Left forelimb (tissue), 1 donor: ENCODE measurements at places on chromosomes 2 and 18.

- DNase-seq: no peak
Observed at GRCh38 chr18:76371301-76372203, 123.5 kb downstream of the ZNF516 start.

GRCh38 chr2:10073706-10074105, 6.5 kb downstream of the CYS1 start:
- DNase-seq: no peak

- peak; percentile 88 for DNase-seq
Observed at GRCh38 chr2:217835931-217836891, 166.6 kb downstream of the TNS1 start.

- DNase-seq: no peak
Observed at GRCh38 chr2:116490511-116491145, 1323.9 kb upstream of the DDX18 start.

DNA sequence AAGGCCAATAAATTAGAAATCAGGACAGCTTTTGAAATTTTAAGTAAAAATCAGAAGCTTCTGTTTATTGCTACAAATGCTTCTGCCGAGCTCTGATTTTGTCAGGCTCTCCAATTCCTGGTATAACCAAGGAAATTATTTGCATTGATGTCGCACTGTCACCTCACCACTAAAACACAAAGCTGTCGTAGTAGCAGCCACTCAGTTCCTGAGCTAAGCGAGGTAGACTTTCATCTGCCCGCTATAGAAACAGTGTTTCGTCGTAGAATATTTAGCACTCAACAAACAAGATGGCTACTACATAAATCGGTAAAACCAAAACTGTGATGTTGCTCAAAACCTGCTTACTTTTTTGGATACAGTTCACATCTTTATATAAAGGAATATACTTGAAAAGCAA, 141.3 kb upstream of the FOSL2 start:
- no peak for DNase-seq

- DNase-seq: no peak
Observed at GRCh38 chr2:86790676-86791572, at the start of gene CD8A. TSS of gene CD8A (minus strand) at chr2:86790913. CDS start at chr2:86790825, 88 bp downstream.

DNA sequence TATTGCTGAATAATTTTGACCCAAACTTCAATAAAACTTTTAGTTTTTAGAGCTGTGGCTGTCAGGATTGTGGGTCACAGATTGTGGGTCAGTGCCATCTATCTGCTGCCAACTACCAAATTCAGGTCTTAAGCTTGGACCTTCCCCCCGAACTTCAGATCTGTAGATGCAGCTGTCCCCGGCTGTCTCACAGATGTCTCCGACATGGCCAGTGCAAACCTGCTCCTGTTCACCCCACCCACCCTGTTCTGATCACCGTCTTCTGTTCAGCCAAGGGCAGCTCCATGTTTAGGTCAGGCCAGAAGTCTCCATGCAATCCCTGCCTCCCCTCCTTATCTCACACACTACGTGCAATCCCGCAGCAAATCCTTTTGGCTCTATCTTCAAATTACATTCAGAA, 175.0 kb downstream of the PRKCE start:
- no peak for DNase-seq

DNA sequence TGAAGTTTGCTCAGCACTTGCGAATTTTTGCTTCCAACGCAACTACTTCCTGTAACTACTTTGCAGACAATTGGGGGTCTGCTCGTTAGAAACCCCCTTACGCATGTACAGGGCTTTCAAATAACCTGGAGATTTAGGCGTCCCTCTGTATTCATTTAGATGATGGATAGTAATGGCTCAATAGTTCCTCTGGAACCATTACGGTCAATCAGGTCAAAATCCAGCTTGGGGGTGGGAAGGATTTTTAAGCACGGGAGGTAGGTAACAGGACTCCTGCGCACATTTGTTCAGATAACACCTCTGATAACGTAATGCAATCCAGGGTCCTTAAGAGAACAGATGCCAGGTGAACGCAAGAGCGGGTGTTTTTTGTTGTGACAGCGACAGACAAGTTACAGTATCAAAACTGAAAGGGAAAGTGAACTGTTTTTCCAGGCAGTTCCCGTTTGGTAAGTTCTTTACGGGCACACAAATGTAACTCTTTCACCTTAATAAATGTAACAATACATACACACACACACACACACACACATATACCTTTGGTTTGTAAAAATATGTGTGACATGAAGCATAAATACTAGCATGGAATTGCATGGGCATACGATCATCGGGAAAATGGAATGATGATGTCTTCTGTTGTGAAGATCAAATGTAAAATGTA, 3.8 kb upstream of the OSR1 start:
- DNase-seq: no peak

- DNase-seq: no peak
Observed at GRCh38 chr2:159201360-159202063, 85.0 kb downstream of the WDSUB1 start.

DNA sequence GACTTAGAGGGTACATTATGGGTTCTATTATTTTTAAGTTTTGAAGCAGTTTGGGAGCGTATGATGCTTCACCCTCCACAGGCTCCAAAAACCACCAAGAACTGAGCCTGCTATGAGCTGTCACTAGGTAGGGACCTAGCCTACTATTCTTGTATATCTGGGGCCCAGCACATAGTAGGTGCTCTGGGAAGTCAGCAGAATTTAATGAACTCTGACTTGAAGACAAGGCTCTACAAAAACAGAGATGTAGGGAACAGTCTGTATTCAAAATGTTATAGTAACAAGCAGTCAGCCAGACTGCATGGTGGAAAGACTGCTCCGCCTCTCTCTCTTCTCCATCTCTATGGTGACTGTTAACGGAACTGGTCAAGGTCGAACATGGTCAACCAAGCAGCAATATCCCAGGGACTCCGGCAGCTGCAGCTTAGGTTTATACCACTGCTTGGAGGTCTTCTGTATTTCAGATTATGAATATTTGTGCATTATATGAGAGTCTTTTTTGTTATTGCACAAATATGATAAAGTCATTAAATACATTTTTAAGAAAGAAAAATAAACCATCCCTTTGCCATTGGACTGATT, 22.2 kb upstream of the YWHAQ start:
- DNase-seq: no peak

DNA sequence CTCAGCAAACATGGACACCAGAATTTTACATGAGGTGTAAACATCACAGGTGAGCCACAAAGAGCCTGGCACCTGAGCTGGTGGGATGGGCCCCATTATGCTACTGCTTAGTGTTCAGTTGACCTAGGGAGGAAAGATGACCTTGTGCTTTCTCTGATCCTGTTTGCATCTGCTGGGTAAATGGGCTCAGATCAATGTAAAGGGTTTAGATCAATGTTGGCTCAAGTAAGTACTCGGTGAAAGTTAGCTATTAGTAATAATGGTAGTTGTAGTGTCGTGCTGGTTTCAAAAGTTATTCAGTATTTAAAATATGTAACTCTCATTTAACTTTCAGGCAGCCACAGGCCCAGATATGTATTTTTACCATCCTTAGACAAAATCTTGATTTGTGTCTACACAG, 19.8 kb downstream of the ABHD3 start:
- DNase-seq: no peak

DNA sequence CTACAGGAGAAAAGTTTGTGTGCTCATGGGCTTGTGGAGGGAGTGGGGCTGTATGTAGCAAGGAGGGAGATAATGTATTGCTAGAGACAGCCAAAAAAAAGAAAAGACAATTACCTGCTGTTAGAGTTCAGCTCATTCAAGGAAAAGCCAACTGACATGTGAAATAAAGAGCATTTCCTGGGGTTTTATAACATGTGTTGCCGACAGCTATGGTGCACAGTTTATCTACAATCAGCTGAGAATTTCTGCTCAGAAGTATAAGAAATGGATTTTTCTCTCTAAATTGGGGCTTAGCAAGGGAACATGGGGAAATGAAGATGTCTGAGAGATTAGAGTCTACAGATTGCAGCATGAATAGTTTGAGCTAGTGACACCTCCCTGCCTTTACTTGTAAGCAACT, 674.1 kb downstream of the SUCLG1 start:
- no peak for DNase-seq

DNA sequence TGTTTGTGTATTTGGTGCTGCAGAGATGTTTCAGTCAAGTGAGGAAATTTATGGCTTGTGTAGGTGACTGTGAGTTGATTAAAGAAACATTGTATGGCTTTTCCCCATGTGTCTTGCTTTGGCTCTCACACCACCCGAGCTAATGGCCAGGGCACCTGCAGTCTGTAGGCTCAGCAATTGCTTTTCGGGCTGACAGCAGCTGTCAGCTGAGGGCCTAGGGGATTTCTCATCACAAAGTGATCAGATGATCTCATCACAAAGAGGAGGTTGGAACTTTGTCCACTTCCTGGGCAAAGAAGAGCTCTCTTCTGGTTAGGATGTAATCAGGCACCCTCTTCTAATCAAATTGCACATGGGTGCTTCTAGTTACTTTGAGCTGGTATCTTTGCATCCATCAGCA, 632.2 kb downstream of the SLC4A3 start:
- no peak for DNase-seq

GRCh38 chr2:203675086-203675485, 31.4 kb upstream of the CD28 start:
- DNase-seq: no peak

- DNase-seq: no peak
Observed at GRCh38 chr2:60945341-60945740, 64.0 kb downstream of the REL start.
